Fibroblast of skin of scalp (primary cell): ENCODE measurements at places on chromosomes 16 and 17.

- DNase-seq: no peak
Observed at GRCh38 chr17:33124871-33125551, 133.4 kb downstream of the SPACA3 start.

GRCh38 chr17:46896991-46897390 lies 26.0 kb upstream of the GOSR2 start:
- no peak for DNase-seq

DNA sequence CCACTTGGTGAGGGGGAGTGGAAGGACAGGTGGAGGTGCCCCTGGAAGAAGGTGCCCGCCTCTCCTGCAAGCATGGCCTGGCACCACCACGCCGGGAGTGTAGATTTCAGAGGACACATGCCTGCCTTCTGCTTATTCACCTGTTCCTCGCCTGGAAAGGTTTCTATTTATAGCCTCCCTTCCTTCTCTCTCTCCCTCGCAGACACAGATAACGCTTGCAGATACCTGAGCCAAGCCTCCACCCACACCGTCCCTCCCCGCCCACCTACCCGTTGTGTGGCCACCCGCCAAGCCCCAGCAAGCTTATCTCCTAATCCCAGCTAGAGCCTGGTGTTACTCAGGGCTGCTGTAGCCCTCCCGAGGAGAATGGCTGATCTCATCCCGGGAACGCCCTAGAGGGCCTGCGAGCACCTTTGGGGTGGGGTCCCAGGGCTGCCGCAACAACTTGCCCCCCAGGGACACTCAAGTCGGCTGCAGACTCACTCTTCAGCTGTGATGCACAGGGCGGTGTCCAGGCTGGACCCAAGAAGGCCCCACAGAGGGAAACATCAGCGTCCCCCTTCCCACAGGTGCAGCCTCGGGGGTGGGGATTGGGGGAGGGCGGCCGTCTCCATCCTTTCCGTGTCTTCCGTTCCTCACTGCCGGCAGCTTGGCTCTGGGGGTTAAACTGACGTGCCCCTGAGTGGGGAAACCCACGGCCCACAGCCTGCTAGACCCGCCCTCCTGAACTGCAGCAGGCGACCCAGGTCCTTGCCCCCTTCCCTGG lies 1.9 kb upstream of the SNAI3 start:
- no peak for DNase-seq

GRCh38 chr17:14947671-14948070 lies 317.5 kb downstream of the PMP22 start:
- DNase-seq: no peak

- DNase-seq: peak; percentile 70
Observed at GRCh38 chr16:31467151-31467773, 4.7 kb upstream of the TGFB1I1 start.

- no peak for DNase-seq
Observed at GRCh38 chr17:81708739-81709185, 3.3 kb upstream of the SLC25A10 start.

DNA sequence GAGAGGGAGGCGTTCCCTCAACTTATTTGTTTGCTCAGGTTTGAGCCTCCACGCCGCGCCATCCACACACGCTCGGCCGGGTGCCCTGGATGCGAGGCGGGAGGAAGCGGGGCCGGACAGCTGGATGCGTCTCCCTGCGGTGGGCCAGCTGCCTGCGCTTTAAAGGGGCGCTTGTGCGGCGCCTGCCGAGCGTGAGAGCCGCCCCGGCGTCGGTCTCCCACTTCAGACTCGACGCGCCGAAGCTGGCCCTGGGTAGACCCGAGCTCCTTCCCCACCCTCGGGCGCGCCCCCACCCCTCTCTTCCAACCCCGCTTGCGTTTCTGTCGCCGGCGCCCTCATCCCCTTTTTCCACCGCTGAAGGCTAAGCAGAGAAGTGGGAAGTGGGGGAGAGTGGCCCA lies 527 bp upstream of the CHAD start:
- no peak for DNase-seq

GRCh38 chr16:2257726-2258125 lies 6.3 kb upstream of the ECI1 start:
- DNase-seq: no peak

DNA sequence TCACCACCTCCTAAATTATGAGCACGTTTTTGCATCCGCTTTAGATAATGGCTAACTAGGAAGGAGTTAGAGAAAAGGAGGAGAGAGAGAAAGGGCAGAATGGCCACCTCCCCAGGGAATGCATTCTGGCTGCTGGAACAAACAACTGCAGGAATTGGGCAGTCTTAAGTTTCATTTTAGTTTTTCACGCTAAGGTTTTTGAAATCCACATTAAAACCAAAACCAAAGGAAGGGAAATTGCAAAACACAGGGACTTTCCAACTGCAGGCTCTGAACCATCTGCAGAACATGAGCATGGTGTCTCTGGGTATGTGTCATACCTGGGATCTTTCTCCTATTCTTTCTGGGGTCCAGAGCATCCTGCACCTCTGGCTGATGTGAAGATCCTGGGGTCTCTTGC lies 12.1 kb upstream of the CCL8 start:
- DNase-seq: no peak

DNA sequence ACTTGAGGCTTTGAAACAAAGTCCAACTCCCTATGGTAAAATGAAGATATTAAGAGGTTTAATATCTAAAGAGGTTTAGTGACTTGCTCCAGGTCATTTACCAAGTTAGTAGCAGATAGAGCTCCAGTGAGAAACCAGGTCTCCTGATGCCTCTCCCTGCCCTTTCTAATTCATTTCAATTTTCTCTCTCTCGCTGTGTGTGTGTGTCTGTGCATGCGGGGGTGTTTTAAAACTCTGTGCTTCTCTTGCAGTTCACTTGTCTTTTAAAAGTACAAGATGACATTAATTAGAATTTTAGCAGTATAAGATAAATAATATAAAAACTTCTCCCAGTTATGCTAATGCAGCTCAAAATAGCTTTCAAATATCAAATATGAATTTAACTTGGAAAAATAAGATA lies 8.2 kb upstream of the ZP2 start:
- no peak for DNase-seq

DNA sequence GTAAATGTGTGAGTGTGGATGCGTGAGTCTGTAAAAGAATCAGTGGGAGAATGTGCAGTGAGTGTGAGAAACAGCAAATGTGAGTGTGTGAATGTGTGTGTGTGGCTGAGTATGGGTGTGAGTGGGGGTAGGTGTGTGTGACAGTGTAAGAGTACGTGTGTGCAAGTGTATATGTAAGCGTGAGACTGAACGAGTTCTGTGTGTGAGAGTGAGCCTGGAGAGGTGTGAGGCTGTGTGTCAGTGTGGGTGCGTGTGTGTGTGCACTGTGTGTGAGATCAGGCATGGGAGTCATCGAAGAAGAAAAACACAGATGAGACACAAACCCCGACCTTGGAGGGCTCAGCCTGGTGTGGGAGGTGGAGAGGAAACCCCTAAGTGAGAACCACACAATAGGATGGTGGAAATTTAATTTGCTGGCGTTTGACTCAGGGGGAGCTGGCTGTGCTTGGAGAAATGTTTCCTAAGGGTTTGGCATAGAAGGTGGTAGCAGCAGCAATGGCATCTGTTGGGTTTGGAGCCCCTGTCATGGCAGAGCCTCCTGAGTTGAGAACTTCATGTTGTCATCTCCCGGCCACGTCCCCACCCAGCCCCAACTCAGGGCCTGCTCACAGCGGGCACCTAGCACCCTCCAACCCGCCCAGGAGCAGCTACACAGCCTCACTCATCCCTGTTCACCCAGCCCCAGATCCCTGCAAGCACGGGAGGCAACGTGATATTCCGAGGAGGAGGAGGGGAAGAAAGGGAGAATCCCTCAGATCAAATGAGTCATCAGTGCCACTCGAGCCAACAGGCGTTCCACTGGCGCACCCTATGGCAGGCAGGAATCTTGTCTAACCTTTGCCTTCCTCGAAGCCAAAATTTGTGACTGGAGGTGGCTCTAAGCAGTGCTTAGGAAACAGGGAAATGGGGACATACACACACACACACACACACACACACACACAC lies 14.3 kb upstream of the NUBP1 start:
- DNase-seq: peak; percentile 30

- no peak for DNase-seq
Observed at GRCh38 chr16:3295783-3296182, 9.4 kb downstream of the TIGD7 start.
